ENCODE measurements at places on chromosomes 7 and 10.

DNA sequence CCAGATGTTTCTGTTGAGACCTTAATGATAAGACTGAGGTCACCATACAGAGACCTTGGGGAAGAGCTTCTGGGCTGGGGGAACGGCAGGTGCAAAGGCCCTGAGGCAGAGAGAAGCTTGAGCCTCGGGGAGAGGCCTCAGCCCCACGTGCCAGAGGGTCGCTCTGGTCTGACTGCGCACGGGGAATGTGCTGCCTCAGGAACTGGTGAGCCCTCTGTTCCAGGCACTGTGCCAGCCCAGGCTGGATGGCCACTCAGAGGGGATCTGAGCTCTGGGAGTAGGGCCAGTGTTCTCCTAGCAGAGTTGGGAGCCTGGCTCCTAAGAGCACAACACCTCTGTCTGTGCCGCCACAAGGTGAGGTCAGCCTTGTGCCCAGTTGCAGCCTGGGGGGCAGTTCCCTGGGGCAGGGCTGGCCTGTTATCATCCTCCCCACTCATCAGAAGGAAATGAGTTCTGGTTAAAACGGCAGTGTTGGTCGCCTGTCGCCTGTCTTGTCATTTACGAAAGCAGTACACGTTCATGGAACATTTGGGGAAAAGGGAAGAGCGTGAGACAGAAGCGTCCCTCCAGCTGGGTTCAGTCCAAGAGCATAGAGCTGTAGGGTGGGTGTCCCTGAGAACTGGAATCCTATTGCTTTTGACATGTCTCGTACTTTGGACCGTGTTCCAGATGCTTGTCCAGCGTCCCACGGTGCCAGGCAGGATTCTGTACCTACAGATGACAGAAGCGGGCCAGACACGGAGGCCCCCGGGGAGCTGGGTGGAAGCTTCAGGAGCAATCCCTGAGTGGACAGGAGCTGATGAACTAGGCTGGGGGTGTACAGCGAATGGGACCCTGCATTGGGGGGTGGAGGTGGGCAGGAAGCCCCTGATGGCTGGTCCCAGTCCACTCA lies 4.3 kb downstream of the TTYH3 start:
- no peak for DNase-seq

DNA sequence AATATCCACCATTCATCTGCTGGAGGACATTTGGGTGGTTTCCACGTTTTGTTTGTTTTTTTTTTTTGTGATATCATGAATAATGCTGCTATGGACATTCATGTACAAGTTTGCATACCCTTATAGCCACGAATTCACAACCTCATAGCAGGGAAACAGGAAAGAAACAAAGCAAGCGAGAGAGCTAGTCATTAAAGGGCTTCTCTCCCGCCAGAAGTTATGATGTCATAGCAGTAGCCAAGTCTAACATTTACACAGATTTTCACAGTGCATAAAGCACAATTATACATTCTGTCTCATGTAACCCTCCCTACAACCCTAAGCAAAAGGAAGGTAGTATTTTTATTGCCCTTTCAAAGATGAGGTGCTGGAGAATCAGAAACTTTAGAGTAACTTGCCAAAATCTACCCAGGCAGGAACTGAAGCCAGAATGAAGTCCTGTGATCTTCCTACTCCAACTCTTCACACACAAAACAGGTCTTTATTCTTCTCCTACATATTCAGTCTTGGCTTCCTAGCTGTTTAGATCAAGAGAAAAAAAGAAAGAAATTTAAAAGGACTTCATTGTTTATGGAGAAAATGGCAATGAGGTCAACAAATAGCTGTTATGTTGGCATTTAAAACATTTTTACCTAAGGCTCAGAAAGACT lies 33.9 kb upstream of the GPAM start:
- no peak for DNase-seq

DNA sequence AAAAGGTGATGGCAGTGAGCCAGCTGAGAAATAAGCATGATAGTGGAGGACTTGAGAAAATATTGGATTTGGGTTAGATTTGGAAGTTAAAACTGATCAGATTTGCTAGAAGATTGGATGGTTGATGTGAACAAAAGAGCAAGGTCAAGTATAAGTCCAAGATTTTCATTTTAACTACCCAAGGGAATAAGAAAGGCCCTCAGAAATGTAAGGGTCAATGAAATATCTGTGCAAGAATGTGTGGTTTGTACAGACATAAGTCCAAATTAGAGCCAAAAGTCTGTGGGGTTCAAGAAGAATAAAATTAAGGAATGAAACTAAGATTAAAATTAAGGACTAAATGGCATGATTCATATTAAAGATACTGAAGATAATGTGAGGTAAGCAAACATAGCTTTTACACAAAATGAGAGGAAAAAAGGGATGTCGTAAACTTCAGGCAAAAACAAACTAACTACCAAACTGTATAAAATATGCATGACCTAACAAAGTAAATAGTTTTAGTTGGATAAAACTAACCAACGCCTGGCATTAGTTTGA lies 78.4 kb upstream of the CACNA2D1 start:
- no peak for DNase-seq

- no peak for DNase-seq
Observed at GRCh38 chr7:77863860-77864259, 65.3 kb downstream of the PHTF2 start.

GRCh38 chr7:121275204-121275603 lies 53.6 kb upstream of the WNT16 start:
- DNase-seq: no peak

GRCh38 chr10:51653025-51653424 lies 46.4 kb downstream of the CSTF2T start:
- DNase-seq: no peak

DNA sequence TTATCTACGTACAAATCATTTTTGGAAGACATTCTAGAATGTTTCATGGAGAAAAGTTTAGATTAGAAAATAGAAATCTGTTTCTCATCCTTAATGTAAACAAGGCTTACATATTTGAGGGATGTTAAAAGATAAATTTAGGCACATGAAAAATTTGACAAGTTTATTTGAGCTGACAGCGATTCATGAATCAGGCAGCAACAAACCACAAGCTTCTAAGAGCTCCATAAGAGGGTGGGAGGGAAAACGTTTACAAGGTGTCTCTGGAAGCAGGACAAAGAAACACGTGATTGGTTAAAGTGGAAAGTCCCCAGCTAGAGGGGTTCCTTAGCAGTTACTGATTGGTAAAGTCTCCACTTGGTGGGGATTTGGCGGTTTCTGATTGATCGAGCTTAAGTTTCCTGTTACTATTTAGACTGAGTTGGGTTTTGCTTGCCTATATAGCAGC lies 228.9 kb upstream of the PITRM1 start:
- DNase-seq: no peak

- DNase-seq: no peak
Observed at GRCh38 chr7:80249619-80250295, 115.1 kb downstream of the GNAI1 start.

- no peak for DNase-seq
Observed at GRCh38 chr10:54904833-54905232, 103.8 kb upstream of the PCDH15 start.

- DNase-seq: no peak
Observed at GRCh38 chr10:24463611-24464426, 254.9 kb downstream of the KIAA1217 start.

GRCh38 chr7:41328131-41328530 lies 374.8 kb downstream of the INHBA start:
- DNase-seq: no peak

GRCh38 chr10:71138166-71138830 lies 74.1 kb upstream of the UNC5B start:
- DNase-seq: no peak

DNA sequence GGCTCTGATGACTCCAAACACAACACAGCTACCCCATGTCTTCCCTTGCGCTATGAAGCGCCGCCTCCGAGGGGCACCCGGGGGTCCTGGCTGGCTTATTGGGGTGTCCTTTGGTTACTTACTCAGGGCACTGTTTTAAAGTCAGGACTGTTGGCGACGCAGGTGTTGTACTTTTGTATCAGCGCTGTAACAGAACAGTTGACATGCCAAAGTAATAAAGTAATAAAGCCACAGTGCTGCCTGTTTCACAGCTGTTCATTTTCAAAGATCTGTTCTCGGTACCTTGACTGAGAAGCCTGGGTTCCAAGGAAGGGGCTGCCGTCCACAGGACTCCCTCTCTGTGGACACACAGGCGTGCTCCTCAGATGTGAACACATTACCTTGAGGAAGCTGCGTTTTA lies 64.1 kb downstream of the WDR37 start:
- no peak for DNase-seq

GRCh38 chr7:34755008-34755407 lies 97.0 kb downstream of the NPSR1 start:
- DNase-seq: no peak

- DNase-seq: no peak
Observed at GRCh38 chr10:13994932-13995331, 335.8 kb downstream of the FRMD4A start.

DNA sequence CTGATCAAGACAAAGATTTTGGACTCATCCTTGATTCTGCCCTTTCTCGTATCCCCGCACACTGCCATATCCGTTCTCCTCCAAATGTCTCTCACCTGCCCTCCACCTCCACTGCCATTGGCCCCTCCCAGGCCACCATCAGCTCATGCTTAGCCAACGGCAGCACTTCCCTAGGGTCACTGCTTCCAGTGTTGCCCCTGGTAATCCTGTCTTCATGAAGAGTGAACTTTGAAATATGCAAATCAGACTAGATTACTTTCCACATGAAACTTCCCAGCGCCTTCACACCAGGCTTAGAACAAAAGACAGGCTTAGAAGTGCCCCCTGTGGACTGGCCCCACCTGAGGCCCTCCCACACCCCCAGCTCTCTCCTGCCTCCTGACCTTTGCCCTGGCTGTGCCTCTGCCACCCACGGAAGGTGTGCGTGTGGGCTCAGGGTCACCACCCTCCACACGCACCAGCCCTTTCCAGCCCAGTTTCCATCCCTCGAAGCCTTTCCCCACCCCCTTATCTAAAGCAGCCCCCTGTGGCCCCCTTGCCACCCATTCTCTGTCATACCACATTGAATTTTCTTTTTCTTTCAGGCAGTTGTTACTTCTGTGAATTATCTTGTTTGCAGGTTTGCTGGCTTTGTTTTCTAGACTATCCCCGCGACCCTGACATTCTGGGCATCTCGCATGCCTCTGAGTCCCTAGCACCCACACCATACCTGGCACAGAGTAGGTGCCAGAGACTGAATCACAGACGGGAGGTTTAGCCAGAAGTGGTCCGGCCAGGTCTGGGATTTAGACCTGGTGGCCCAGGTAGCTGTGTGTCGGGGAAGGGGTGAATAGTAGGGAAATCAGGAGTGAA lies 26.8 kb upstream of the C10orf53 start:
- no peak for DNase-seq

DNA sequence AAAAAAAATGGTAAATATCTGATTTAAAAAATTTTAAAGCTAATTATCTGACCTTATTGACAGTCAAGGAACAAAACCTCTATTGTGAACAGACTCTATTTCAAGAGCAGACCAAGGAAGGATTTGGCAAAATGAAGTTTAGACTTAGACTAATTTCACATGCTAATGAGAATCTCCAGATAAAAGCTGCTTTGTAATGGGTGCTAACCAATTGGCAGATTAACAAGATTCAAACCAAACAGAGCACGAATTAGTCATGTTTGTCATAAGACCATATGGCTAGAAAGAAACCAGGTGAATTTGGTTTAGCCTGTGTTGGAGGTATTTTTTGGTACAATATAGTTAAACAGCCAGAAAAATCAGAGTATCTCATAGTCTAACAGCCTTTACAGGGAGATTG lies 429.1 kb upstream of the NFE2L3 start:
- no peak for DNase-seq

DNA sequence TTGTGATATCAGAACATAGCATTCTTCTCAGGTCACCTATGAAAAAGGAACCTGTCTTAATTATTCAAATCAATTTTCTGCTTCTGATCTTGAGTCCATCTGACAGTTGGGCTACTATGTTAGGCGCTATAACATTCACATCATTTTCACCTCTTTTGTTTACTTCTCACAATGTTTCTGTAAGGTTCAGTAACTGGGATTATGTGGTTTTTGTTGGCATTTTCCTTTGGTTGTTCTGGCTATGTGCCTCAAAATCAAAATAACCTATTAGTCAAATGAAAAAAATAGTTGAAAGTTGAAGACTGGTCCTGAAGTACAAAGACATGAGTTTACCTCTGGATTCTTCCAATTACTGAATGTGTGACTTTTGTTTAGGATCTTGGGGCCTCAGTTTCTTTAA lies 221.3 kb upstream of the SMIM30 start:
- DNase-seq: no peak

DNA sequence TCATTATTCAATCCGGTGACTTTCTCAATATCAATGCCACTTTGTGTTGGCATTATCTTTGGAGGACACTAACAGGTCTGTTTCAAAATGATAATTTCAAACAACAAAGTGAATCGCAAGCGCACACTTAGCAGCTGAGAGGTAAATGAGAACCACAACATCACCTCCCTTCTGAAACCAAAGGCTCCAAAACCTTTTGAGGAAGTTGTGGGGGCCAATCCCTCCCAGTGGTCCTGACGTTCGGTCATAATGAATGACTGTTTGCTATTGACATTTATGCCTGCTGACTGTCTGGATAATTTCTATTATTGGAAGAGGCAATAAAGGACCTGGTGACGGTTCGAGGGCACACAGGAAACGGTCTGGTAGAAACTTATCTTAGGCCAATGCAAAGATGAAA lies 1.8 kb downstream of the ADARB2 start:
- no peak for DNase-seq

GRCh38 chr10:92729886-92730285 lies 40.1 kb downstream of the HHEX start:
- no peak for DNase-seq

- DNase-seq: no peak
Observed at GRCh38 chr7:71186535-71187057, 54.7 kb downstream of the GALNT17 start.

- no peak for DNase-seq
Observed at GRCh38 chr10:52198540-52198939, 115.5 kb upstream of the DKK1 start.

GRCh38 chr10:52875336-52875735 lies 102.8 kb upstream of the MBL2 start:
- no peak for DNase-seq

- no peak for DNase-seq
Observed at GRCh38 chr10:91628383-91628782, 4.5 kb downstream of the PPP1R3C start.

- no peak for DNase-seq
Observed at GRCh38 chr7:98394377-98394836, 6.5 kb downstream of the BAIAP2L1 start.
